ENCODE measurements at places on chromosomes 7 and 10. TPM values are rescaled to one million over a fixed set of nuclear protein-coding genes. Genes with fewer than 3 reads are reported as not detected.

The OR13A1 gene
- not detected for total RNA-seq

The FMC1 gene
- 55.3 TPM for total RNA-seq

The PNLIPRP2 gene
- total RNA-seq = not detected

The METTL27 gene
- total RNA-seq = 0.43 TPM

The PPP1R9A gene
- 22.6 TPM for total RNA-seq

The TNKS2 gene
- total RNA-seq = 12.2 TPM

The COL13A1 gene
- total RNA-seq = 0.89 TPM

The HTR5A gene
- not detected for total RNA-seq

The TET1 gene
- 2.9 TPM for total RNA-seq

The FBXO24 gene
- total RNA-seq = 0.35 TPM

The CCL26 gene
- total RNA-seq = not detected

The GNG11 gene
- 18.4 TPM for total RNA-seq

The BAMBI gene
- 13.2 TPM for total RNA-seq

The TRPV5 gene
- total RNA-seq = not detected

The DRGX gene
- total RNA-seq = not detected

The PNLIPRP3 gene
- total RNA-seq = not detected

The GPNMB gene
- 248 TPM for total RNA-seq

The STEAP4 gene
- total RNA-seq = 20.1 TPM

The ARMC3 gene
- not detected for total RNA-seq

The NPSR1 gene
- not detected for total RNA-seq

The HOXA3 gene
- 0.35 TPM for total RNA-seq

The INHBA gene
- total RNA-seq = 1.9 TPM

The SPAM1 gene
- not detected for total RNA-seq

The TMUB1 gene
- 33.9 TPM for total RNA-seq

The CTAGE8 gene
- total RNA-seq = 0.32 TPM

The LIPF gene
- not detected for total RNA-seq

The PIP gene
- not detected for total RNA-seq

The OR2A5 gene
- total RNA-seq = not detected

The PITX3 gene
- total RNA-seq = 3.4 TPM
